Activated CD4-positive, alpha-beta T cell treated with anti-CD3 and anti-CD28 coated beads for 36 hours (primary cell): ENCODE measurements at places on chromosomes 7 and 10.
A peak's percentile ranks its signal among the peaks of the same experiment; 100 is the strongest.

DNA sequence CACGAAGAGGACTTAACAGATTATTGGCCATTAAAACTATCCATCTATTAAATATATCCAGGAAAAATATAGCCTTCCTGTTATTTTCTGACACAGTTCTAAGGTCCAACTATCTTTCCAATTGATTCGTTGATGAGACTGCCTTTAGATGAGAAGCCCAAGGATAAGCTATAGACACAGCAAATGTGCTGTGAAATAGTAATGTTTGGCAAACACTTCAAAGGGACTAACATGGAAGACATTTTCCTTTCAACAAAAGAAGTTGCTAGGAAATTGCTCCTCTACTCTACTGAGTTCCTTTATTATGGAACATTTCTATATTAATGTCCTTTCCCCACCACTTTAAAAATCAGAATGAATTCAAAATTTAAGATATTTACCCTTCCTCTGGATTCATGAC lies 38.5 kb downstream of the CCDC186 start:
- DNase-seq = no peak

DNA sequence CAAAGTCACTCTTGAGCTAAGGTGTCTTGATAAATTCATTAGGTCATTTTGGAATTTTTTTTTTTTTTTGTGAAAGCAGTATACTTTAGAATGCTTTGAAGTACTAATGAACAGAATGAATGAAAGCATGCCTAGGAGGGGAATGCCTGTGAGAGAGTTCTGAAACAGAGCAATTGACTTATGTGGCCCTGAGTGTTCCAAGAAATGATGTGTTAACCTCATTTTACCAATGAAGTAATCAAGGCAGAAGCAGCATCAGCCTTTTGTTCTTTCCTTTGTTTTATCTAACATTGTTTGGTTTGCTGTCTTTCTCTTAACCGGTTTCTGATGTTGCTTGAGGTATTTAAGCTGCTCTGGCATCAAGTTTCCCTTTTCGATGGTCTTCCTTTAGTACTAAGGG lies 154.6 kb upstream of the HGF start:
- no peak for DNase-seq

DNA sequence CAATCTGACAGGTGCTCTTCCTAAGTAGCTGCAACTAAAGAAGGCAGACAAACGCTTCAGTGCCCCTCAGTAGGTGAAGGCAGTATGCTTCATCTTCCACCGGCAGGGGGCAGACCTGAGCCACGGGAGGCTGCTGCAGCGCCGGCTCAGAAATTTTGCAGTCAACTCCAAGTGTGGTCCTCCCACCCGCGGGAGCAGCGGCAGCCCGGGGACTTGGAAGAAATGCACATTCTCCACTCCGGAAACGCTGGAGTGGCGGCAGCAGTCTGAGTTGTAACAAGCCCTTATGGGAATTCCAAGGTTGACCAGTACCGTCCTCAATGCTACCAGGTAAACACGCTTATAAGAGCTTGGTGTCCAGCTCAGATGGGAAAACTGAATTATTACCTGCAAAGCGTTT lies 3.4 kb downstream of the IGFBP3 start:
- peak; percentile 88 for DNase-seq

DNA sequence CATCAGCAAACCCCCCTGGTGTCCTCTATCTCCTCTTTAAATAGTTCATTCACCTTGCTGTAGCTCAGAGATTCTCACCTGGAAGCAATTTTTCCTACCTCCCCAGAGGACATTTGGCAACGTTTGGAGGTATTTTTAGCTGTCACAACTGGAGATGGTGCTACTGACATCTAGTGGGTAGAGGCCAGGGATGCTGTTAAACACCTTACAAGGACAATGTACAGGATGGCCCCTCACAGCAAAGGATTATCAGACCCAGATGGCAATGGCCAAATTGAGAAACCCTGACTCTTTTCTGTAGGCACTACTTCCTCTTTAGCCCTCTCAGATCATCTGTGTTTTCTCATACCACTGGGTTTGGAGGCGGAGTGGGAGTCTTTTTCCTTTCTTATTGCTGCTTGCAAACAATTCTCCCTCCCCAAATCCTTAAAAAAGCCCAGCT lies 13.2 kb upstream of the TRA2A start:
- peak; percentile 45 for DNase-seq

GRCh38 chr10:110535958-110536891 lies 31.3 kb upstream of the SMC3 start:
- DNase-seq = peak; percentile 87

DNA sequence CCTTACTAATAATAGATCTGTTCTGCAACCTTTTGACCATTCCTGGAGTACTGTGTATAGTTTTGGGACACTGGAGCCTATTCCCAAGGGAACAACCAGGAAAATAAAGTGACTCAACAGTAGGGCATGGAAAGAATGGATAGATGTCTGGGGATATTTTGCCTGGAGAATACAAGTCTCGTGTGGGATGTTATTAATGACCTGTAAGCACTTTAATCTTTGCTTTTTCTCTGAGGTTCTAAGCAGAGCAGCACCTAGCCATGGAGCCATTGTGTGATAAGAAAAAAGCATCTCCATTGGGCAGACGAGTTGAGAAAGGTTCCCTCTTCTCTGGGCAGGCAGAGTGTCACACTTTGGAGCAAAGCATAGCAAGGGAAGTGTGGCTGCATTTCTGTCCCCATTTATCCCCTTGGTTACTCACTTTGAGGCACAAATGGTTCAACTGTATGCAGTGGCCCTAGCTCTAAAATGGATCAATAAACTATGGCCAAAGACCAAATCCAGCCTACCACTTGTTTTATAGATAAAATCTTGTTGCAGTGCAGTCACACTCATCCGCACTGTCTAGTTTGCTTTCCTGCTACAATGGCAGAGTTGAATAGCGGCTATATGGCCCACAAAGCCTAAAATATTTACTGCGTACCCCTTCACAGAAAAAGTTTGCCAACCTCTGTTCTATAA lies 21.0 kb upstream of the CCDC71L start:
- DNase-seq = no peak

DNA sequence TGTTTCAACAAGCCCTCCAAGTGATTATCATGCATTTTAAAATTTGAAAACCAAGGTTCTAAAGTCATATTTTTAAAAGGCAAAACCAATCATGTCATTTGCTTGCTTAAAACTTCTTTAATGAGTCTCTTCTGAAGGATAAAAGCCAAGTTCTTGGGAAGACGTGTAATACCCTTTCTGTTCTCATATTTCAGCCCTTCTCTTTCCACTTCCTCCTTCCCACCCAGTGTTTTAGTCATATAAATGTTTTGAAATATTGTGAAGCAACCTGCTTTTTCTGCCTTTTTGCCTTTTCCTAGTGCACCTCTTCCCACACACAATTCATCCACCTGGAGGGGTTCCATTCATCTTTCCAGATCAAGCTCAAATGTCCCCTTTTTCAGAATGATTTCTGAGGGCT lies 211.1 kb upstream of the LRRTM3 start:
- DNase-seq = no peak

DNA sequence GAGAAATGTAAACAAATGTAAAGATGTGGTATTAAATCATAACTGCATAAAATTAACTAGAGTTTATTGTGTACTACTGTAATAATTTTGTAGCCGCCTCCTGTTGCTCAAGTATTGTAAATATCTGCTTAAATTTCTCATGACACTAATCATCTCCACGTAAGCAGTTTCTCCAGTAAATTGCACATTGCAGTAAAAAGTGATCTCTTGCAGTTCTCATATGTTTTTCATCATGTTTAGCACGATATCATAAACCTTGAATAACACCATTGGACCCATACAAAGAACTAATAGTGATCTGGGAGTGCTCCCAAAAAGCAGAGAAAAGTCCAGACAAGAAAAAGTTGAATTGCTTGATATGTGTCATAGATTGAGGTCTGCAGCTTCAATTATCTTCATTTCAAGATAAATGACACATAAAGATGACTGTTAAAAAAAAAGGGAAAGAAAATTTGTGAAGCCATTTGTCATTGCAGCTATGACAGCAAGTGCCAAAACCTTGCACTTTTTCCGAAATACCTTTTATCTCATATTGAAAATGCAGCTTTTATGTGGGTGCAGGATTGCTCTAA lies 15.3 kb downstream of the LIPA start:
- no peak for DNase-seq
